ENCODE measurements at places on chromosomes 7 and 10.

DNA sequence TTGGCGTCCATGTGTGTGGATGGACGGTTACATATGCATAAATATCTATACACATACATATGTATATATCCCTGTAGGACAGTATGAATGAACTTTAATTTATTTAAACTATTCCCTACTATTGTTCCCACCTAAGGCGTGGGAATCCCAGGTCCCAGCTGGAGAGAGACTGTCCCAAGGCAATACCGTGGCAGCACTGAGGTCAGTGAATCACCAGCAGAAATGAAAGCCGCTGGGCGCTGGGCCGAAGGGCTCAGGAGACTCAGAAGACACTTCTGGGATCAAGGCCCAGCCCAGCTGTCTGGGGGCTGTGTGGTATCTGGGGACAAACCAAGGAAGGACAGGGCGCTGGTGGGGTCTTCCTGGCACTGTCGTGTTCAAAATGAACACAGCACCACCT lies 49.6 kb upstream of the MYL10 start:
- no peak for DNase-seq

- no peak for DNase-seq
Measured at GRCh38 chr10:82661701-82662100, 786.7 kb downstream of the NRG3 start.

DNA sequence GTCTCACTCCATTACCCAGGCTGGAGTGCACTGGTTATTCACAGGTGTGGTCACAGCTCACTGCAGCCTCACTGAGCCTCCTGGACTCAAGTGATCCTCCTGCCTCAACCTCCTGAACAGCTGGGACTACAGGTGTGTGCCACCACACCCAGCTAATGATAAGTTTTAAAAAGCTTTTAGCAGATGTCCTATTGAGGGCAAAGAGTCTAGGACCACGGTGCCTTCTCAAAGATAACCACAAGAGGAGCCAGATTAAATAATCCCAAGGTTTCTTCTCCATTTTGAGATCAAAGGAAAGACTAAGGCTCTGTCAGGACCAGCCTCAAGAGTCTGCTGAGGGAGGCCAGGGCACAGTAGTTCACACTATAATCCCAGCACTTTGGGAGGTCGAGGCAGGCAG lies 4.7 kb downstream of the ATP5MF start:
- DNase-seq, result no peak

DNA sequence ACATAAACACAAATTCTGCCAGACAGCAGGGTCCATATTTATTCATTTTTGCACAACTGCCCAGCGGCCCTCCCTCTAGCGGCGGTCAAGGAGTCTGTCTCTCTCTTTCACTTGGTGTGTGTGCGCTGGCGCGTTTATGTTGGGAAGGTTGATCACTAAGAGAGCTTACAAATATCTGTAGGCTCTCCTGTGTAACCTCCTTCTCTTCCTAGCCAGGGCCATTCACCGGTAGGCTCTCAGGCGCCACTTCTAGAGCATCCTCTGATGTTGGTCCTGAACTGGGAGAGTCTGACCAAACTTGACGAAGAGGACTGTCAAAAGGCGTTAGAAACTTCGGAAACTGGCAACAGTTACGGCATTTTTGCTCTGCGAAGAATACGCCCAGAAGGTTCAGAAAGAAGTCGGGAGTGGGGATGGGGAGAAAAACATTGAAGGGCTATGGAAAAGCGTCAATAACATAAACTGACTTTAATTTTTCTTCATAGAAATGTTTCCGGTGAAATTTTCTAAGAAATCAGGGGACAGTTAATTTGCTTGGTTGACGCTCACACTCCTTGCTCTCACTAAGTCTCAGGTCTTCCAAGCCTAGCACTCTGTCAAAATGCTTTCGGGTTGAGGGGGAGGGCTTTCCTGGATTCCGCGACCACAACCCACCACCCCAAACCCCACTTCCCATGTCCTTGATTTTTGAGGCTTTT lies 731.1 kb downstream of the ZWINT start:
- DNase-seq, result peak; percentile 15

DNA sequence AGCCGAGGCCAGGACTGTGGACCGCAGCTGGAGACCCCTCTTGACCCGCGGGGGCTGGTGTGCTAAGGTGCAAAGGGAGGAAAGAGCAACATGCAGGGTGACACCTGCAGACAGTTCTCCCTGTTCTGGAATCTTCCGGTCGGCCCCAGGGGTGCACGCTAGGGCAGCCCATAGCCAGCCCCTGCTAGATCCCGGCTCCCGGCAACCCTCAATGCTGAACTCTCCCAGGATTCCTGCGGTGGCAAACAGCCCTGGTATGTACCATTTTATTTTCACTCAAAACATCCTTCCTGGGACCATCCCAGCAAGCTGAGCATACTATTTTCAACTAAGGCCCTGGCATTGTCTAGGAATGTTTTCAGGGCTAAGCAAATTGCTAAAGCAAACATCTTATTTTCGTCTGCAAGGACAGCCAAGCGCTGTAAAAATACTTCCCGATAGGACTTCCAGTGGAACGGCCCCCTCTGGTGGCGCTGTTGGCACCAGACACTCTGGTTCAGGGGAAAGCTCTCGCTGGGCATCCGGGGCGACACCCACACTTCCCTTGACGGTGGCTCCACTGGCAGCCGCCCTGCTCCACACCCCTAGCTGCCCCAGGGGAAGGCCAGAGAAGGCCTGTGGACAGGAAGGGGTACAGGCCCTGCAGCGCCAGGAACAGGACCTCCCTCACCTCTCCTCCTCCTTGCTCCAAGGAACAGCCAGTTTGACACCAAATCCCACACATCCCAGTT lies 99.4 kb downstream of the CTBP2 start:
- DNase-seq, result peak; percentile 80

GRCh38 chr7:107692501-107692900 lies 31.9 kb downstream of the SLC26A4 start:
- DNase-seq, result no peak

- DNase-seq, result no peak
Measured at GRCh38 chr10:124605856-124606812, 138.0 kb downstream of the FAM53B start.

GRCh38 chr10:104577861-104578521 lies 63.1 kb upstream of the SORCS3 start:
- DNase-seq, result no peak

GRCh38 chr10:30784897-30785605 lies 155.5 kb upstream of the LYZL2 start:
- peak; percentile 49 for DNase-seq

DNA sequence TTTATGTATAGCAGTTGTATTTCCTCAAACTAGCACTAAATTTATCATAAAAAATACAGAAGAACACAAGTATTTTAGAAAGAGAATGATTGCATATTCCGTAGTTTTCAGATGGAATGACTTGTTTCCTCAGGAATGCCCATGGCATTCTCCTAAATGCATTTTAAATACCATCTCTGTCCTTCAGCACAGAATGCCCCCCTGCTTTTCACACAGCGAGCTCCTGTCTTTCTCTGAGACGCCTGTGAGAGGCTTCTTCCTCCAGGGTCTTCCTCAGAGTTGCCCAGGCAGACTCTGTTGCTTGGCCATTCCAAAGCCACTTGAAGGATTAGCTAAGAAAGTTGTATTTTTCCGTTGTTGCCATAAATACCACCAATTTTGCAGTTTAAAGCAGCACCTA lies 10.1 kb downstream of the LANCL2 start:
- DNase-seq, result no peak

DNA sequence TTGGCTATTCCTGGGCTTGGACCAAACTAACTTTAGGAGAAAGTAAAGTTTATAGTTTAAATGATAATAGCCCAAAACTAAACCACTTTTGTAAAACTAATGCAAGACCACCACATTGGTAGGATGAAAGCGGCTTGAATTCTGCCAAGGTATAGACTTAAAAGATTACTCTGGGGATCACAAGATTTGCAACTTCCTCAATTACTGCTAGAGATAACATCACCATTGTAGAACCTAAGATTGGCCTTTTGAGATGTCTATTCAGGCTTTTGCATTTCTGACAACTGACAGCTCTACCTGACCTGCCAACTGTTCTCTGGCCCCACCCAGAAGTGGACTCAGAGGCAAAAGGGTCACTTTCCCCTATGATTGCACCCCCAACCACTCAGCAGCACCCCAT lies 162.4 kb downstream of the TNS3 start:
- peak; percentile 39 for DNase-seq

DNA sequence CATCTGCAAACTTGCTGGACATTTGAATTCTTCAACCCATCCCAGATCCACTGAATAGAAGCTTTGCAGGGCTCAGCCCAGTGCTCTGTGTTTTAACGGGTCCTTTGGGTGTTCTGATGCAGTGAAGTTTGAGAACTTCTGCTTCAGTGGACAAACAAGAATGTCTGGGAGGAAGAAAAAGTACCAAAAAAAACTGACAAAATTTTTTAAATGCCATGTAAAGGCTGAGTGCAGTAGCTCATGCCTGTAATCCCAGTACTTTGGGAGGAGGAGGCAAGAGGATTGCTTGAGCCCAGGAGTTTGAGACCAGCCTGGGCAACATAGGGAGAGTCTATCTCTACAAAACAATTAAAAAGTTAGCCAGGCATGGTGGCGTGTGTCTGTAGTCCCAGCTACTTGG lies 51.8 kb upstream of the FRMD4A start:
- no peak for DNase-seq

GRCh38 chr7:26340476-26341018 lies 48.9 kb downstream of the SNX10 start:
- DNase-seq, result no peak

DNA sequence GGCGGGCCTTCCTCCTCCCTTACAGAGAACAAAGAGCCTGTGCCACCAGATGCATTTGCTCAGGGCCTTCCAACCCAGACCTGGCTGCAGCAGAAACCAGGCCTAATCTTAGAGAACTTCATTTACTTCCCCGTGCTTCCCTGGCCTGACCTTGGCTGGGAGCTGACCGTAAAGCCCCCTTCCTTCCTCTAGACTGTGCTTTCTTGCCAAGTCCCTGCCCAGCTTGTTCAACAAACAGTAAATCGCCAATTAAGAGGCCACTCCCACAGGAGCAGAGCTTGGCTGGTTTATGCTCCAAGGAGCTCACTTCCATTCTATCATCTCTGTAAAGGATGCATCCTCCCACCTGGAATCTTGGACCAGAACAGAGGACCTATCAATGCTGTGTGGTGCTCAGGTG lies 110.9 kb downstream of the COL13A1 start:
- no peak for DNase-seq

GRCh38 chr7:90629297-90629918 lies 33.3 kb downstream of the CDK14 start:
- peak; percentile 73 for DNase-seq

- DNase-seq, result no peak
Measured at GRCh38 chr7:99399597-99399996, 8.8 kb downstream of the PDAP1 start.

DNA sequence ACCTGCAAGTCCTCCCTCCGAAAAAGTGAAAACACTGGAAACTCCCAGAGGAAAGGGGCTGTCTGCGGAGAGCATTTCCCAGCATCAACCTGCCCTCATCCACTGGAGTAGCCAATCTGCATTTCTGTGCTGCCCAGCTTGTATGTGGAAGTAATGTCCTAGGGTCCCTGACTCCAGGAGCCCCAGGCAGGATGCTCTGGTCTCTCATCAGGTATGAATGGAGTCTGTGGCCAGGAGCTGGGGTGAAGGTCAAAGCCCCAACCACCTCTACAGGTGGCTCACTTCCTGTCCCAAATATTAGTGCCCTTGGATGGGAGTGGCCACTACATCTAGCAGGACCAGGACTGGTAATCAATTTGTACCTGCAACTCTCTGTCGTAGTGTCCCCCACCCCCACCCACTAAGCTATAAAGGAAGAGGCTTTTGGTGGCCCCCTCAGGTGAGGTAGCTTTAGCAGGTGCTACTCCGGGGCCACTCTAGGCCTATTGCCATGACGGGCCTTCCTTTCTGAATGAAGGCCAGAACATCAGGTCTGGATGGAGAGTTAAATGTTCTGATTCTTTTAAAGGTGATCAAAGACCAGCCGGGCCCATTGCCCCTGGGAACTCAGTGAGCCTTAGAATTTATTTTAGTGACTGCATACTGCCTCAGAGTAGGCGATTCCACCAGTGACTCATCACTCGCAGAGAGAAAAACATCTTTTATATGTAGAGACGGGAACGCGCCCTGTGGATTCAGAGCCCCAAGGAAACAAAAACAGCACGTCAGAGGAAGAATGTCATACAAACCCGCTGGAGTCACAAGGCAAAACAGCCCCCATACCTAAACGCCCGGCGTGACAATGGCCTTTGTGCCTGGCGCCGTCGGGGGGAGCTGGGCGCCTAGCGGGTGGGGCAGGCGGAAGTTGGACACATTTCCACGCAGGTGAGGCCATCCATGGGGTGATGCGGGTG lies 13.0 kb downstream of the EN2 start:
- DNase-seq, result no peak

GRCh38 chr10:116260599-116260998 lies 12.4 kb downstream of the GFRA1 start:
- no peak for DNase-seq

DNA sequence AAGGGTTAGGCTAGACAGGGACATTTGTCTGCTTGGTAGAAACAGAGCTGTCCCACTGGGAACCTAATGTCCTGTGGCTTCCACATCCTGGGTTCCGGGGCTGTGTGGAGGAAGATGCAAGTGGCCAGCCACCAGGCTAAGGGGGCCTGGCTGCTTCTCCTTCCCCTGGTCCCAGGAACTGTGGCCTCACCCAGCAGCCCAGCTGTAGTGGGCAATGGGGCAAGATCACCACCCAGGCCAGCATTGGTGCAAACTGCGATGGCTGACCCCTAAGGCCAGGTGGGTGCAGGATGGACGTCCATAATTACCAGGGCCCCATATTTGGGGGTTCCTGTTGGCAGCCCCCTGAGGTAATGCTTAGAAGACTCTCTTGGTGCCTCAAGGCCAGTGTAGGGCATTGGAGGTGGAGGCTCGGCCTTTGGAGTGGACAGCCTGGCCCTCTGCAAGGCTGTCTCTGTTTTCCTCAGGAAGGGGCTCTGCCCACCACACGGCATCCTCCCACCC lies 226.7 kb downstream of the TCF7L2 start:
- no peak for DNase-seq

GRCh38 chr10:11193001-11193551 lies 175.4 kb downstream of the CELF2 start:
- no peak for DNase-seq

GRCh38 chr10:114021154-114021553 lies 22.5 kb upstream of the ADRB1 start:
- DNase-seq, result peak; percentile 61

GRCh38 chr7:83204715-83205114 lies 42.0 kb upstream of the PCLO start:
- no peak for DNase-seq

GRCh38 chr7:99210265-99210970 lies 2.5 kb upstream of the KPNA7 start:
- DNase-seq, result peak; percentile 59

DNA sequence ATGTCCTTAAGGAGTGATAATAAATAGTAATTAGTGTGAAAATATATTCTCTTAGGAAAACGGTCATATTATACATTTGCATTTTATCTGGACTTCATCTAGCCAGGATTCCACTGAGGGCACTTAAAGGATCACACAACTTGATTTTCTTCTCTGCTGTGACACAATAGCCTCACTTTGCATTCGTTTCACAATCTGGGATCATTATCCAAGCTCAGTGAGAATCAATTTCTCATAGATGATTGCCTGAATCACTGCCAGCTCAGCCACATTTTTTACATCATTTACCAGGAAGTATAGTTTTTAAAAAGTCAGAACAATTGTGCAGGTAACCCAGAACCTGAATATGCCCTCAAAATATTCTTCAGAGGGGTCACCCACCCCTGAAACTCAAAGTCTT lies 68.9 kb downstream of the PTPRZ1 start:
- no peak for DNase-seq
